Activated naive CD4-positive, alpha-beta T cell treated with anti-CD3 and anti-CD28 coated beads for 36 hours (primary cell): ENCODE measurements at places on chromosomes 12 and 14.

GRCh38 chr12:130031571-130032189 is 127.9 kb upstream of the TMEM132D start:
- peak; percentile 81 for DNase-seq

GRCh38 chr12:53751336-53752191 is at the start of gene CISTR:
Gene CISTR, minus strand, starts transcription at chr12:53751979.
- DNase-seq: peak; percentile 36

GRCh38 chr14:50452979-50453705 is 56.5 kb upstream of the CDKL1 start:
- no peak for DNase-seq

- no peak for DNase-seq
These were observed 204.9 kb downstream of the TMX1 start for GRCh38 chr14:51445001-51445390.

GRCh38 chr14:67526181-67526580 is 6.9 kb upstream of the PLEKHH1 start:
- DNase-seq: no peak

GRCh38 chr14:52862632-52863333 is 71.4 kb upstream of the GNPNAT1 start:
- no peak for DNase-seq
